ENCODE measurements at places on chromosomes 5 and 9. TPM values are rescaled to one million over a fixed set of nuclear protein-coding genes. Genes with fewer than 3 reads are reported as not detected.
A peak's percentile ranks its signal among the peaks of the same experiment; 100 is the strongest.

DNA sequence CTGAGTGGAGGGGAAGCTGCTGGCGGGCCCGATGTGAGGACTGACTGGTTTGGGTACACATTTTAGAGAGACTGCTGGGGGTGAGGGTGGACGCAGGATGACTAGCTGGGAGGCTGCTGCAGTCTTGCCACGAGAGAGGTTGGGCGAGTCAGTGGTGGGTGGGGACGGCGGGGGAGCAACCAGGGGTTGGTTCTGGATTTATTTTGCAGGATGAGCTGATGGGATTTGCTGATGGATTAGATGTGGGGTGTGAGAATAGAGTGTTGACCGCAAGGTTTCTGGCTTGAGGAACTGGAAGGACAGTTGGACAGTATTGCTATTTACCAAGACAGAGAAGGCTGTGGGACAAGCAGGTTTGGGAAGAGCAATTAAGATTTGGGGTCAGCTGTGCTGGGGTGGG is 5.8 kb upstream of the NDST1 start:
- DNase-seq: no peak

The MYO10 gene
- total RNA-seq: 127 TPM

The HOMER1 gene
- total RNA-seq: 36.0 TPM

The PCDHA7 gene
- 0.48 TPM for total RNA-seq

GRCh38 chr5:160747987-160748386 is 104.0 kb downstream of the ATP10B start:
- DNase-seq: no peak

GRCh38 chr5:124921694-124922093 is 175.3 kb upstream of the ZNF608 start:
- DNase-seq: no peak

The PPP1R26 gene
- 38.0 TPM for total RNA-seq

The PCDHB5 gene
- 2.9 TPM for total RNA-seq

DNA sequence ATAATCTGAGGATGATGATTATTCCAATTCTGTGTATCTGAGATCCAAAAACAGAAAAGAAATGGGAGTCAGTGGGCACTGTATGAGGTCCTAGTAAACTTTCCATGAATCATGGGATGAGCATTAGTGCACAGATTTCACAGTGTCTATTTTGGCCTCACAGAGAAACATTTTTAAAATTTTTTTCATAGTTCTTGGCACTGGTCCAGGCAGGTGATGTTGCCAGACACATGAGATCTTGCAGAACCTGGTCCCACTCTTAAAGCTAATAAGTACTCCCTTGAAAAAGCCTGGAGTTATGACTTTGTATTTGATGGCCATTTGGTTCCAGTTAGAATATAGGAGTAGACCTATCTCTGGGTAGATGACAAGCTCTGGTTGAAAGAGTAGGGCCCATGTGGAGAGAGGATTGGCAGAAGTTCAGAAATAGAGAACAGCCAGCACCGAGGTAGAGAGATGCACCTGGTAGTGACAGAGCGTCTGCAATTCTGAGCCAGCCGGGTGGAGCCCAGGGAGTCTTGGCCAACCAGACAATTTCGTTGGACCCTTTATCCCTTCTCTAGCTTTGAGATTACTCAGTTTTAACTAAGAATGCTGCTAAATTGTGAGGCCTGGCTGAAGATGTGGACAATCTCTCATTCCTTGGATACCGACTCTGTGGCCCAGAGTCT is 6.3 kb upstream of the TNFSF15 start:
- no peak for DNase-seq

The CATSPER3 gene
- 0.50 TPM for total RNA-seq

DNA sequence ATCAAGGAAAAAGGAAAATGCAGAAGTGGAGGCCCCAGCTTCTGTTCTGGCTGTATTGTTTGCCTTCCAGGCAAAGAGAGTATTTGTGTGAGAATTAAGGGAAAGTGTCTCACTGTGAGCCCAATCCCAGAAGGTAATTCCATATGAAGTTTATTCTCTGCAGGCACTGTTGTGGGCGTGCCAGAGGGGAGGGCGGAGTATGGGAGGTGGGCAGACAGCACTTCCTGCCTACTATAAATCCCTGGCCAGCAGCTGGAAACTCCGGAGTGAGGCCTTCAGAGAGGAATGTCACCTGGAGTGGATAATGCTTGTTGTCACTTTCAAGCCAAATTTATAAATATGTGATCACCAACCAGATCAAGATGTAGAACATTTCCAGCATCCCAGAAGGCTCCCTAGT is 209.5 kb downstream of the ARHGAP26 start:
- DNase-seq: peak; percentile 44

The WDR38 gene
- total RNA-seq: not detected

The TRAF1 gene
- 1.4 TPM for total RNA-seq

DNA sequence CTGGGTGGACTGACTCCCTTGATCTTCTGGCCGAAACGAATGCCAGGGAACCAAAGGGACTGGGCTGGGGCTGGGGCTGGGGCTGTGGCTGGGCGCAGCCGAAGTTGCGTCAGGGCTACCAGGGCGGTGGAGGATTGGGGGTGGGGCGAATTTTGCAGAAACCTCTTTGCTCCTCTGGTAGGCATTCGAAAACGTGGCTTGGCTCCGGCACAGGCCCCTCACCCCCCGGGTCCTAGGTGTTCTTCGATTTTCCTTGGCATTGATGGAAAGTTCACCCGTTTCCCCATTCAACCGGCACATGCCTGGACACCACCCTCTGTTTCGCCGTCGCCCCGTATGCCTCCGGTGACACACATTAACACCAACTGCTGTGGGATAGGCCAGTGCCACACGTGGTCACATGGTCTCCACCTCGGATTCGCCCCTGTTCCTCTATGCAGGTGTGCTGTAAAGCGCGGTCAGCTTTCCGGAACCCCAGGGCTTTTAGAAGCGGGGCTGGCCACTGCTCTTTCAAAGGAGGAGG is 477.1 kb downstream of the SPATA31A7 start:
- DNase-seq: peak; percentile 2

The SLC34A1 gene
- total RNA-seq: not detected

The CDX1 gene
- total RNA-seq: 0.22 TPM

Data from H9 (cell line).